Stimulated activated CD8-positive, alpha-beta memory T cell treated with anti-CD3 and anti-CD28 coated beads, Interleukin-15, amount 100 ng/mL, for 1 hour (primary cell): ENCODE measurements at places on chromosomes 5 and 9.

DNA sequence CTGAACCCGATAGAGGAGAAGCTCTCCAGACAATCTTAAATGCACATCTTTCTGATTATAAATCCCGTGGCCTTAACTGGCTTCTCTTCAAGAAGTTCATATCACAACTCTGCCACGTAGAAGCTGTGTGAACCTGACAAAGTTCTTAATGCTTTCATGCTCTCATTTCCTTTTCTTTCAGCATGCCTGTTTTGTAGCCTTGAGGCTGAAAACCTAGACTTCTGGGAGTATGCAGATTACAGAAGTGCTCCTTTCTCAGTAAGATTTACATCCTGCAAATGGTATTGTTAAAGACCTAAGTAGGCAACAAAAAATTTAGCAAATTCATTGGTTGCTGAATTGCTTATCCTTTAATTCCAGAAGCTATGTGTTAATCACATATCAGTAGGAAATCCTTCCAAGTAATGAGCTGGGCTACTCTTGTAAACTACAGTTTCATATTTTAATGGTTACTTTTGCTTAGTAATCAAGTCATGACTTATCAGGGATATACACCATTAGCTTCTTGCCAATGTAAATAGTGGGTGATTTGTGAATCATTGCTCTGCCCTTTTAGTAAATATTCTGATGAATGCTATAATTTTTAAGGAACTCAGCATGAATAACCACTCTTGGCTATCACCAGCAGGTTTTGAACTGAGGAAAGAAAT lies 334.7 kb downstream of the FBXL7 start:
- DNase-seq = no peak

DNA sequence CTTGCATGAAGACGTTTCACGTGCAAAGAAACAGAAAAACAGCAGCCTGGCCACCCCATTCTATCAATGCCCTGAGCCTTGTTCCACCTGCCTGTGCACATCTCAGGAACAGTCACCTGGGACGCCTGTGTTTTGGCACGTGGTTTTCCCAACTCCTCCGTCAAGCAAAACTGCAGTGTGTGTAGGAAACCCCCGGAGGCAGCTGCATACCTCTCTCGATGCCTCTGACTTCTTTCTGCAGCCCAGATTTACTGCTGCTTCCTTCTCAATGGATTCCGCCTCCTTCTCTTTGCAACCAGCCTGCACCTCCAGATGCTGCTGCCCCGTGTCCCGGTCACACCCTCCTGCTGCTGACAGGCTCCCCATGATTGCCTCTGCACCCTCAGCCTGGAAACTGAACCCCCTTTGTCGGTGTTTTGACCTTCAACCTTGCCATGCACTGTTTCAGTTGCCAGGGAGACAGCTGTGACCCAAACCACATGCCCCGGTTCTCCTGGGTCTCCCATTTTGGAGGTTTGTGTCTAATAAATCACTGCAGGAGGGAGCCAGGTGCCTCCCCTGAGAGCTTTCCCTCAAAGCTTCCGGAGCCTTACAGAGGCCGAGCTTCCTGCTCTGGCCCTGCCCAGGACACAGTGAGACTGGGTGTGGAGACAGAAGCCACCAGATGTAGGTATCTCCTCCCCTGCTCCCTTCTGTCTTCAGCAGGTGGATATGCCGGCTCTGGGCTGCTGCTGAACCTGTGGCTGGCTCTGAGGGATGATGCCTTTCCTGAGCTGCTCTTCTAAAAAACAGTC lies 395.5 kb upstream of the IRX1 start:
- no peak for DNase-seq

GRCh38 chr5:173016598-173017046 lies 33.1 kb downstream of the ATP6V0E1 start:
- DNase-seq = no peak

GRCh38 chr5:157088342-157088990 lies 20.4 kb downstream of the HAVCR2 start:
- no peak for DNase-seq

DNA sequence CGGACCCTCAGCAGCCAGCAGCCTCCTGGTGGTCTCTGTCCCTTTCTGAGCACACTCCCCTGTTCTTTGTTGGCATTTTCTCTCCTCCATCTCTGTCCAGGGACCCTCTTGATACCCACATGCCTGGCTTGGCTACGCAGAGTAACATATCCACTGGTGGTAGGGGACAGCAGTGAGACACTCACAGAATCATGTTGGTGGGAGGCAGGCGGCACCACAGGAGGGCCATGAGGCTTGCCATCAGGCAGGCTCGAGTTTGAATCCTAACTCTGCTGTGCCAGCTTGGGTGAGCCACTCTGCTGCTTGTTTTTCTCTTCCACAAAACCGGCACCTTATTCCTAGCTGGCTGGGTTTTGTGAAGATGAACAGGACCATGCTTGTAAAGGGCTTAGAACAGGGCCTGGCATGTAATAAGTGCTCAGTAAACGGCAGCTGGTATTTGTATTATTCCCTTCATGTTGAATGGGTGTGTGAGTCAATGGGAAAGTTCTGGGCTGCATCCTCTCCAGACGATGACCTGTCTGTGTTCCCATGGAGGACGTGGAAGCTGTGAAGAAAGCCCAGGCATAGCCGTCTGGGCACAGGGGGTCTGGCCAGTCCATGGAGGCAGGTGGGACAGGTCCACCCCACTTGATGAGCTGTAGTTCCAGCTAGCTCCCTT lies 2.3 kb downstream of the COL27A1 start:
- DNase-seq = no peak

DNA sequence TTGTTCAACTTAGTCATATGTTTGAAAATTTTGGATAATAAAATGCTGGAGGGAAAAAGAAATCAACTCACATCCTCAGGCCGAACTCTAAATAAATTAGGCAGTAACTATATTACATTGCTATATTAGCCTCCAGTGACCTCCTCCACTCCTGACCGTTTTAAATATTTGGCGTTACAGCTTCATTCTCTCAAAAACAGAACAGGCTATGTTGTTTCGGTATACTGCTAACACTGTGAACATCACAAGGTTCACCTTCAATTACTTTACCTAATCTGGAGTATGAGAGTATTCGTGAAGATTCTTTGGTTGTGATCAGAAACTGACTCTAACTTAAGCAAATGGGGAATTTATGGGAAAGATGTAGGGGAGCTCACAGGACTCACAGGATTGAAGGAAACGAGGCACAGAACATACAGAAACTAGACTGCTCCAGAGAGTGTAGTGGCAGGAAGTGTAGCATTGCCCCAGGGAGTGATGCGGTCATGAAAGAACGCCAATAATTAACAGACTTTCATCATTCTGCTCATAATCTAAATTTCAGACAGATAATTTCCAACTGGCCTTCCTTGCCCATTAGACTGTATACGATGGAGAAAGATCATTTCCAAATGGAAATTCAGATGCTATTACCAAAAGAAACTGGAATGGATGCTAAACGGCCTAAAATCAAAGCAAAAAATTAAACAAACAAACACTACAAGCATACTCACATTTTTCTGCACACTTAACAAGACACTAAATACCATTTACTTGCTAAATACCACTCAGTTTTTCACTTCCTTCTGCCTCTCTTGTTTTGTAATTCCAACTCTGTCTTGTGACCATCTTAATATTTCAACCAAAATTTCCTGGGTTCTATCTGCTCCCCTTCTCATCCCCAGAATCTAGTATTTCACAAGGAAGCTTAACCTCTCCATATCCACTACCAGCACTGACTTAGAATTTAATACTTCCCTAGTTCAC lies 110.1 kb upstream of the LPAR1 start:
- no peak for DNase-seq

DNA sequence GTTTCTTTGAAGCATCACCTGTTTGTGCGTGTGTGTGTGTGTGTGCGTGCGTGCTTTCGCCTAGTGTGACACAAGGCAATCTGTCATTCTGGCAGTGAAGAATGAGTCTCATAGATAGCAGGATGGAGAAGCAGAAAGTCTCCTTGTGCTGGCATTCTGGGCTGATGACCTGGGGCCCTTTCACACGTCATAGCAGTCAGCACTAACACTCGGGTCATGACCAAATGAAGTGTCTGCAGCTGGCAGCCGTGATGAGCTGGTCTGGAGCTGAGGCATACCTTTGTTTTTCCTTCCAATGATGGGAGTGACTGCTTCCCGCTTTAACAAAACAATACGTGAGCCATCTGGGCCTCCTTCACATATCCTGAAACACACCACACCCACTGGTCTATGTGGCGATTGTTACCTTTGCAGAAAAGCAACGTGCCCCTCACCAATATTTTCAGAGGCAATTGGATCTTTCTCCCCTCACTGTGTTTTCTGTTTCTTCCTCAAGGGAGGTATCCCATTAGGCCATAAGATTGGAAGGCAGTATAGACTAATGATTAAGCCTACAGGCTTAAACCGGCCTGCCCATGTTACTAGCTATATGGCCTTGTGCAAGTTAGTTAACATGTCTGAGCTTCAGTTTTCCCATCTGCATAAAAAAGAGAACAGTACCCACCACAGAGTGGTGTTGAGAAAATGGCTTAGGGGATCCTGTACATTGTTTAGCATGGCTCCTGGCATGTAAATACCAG lies 88.8 kb downstream of the SREK1 start:
- no peak for DNase-seq

GRCh38 chr5:103207653-103208052 lies 50.9 kb upstream of the MACIR start:
- no peak for DNase-seq

DNA sequence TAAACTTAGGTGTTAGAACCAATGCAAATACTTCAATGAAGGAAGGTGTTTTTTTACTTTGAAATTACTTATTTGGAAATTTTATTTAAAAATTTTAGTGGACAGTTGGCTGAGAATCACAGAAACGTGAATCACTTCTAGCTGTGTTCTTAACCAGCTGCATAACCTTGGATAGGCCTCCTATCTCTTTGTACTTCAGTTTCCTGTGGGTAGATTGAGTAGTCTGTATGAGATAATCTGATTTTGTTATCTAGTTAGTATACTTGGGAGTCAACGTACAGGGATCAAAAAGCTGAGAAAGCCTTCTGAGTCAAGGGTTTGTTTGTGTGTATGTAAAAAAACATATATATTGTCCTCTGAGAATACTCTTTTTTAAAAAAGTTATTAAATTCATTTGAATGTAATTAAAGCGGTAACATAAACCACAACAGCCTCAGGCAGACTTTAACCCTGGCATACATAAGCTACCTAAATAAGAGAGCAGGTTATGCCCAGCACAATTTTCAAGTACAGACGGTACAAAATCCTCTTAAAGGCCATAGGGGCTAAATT lies 38.1 kb upstream of the ZCCHC7 start:
- no peak for DNase-seq
